ENCODE measurements at places on chromosomes 2 and 18. TPM values are rescaled to one million over a fixed set of nuclear protein-coding genes. Genes with fewer than 3 reads are reported as not detected.

DNA sequence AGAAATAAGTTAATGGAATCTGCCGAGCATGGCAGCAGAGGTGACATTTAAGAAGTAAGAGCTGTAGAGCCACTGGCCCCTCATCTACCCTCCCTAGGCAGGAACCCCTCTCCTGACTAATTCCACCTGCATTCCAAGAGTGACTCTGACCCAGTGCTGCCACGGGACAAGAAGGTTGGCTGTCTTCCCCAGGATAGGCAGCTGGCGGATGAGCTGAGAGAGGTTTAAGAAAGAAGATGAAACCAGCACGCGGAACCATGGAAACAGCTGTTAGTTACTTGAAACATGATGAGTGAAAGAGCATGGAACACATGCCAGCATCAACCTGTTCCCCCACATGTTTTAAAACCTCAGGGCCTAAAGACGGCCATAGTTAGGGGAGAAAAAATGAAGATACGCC is 74.1 kb downstream of the RND3 start:
- no peak for DNase-seq

DNA sequence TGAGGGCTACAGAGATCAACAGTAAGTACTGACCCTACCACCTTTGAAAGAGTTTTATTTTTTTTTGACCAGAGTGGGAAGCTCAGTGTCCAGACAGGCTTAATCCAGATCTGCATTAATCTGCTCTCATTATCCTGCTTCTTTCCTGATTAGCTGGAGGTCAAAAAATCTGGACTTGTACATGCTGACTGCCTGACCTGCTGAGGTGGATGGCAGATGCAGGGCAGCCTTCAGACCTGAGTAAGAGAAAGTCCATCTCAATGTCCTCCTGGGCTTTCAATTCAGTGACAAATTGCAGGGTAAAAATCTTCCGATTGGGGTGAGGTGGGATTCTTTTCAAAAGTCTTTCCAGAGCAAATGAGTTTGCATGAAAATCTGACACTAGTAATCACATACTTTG is 998.8 kb upstream of the PIK3C3 start:
- DNase-seq, result no peak

GRCh38 chr18:67733088-67733487 is 216.6 kb upstream of the DSEL start:
- no peak for DNase-seq

- DNase-seq, result no peak
Measured at GRCh38 chr2:3113769-3114168, 263.8 kb downstream of the EIPR1 start.

DNA sequence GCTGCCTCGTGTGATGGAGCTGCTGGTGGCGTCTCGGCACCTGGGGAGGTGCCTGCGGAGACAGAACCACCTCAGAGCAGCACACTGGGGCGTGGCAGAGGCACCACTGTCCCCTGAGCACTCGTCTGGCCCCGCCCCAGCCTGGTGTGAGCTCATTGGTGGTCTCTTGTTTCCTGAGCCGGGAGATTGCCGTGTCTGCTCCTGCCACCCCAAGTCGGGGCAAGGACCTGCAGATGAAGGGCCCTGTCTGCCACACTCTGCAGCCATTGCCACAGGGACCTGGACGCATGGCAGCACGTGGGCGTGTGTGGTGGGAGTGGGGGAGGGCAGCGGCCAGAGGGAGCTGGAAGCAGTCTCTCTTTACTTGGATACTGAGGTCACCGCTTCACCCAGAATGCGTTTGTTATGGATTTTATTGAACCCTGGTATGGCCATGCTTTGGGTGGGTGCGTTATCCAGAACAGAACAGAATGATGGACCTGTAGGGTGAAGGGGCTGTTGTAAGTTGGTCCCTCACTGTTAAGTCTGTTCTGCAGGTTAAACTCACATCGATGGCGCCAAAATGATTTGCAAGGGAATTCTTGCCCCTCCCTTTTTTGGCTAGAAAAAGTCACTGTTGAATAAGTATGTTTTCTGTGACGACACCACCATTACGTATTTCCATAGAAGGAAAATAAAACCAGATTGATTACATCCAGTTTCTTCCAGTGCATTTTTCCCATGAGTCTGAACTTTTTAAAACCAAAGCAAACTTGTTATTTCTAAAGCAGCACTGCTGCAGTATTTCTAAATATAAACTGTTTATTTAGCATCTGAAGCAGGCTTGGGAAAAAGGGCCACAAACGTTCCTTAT is 92.0 kb downstream of the USP40 start:
- no peak for DNase-seq

- DNase-seq, result no peak
Measured at GRCh38 chr2:16209799-16210198, 269.4 kb downstream of the MYCN start.

- DNase-seq, result no peak
Measured at GRCh38 chr18:11517704-11518103, 91.7 kb upstream of the SLC35G4 start.

GRCh38 chr2:113973810-113974209 is 83.9 kb downstream of the ACTR3 start:
- no peak for DNase-seq

- no peak for DNase-seq
Measured at GRCh38 chr2:137123226-137123625, 357.9 kb downstream of the THSD7B start.

DNA sequence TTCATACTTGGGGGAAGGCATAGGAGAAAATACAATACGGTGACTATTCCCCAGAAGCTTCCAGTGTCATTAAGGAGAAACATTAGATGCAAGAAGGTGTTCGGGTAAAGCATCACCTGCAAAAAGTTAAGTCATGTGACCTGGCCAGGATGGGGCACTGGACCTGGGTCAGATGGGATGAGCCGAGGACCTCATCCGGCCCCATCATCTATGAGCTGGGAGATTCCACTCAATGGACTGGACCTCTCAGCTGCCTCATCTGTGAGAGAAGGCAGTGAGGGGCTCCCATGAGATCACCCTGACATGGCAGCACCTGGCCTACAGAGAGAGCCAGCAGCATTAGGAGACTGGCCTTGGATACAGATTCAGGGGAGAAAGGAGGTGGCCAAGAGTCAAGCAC is 111.4 kb upstream of the TEX51 start:
- DNase-seq, result no peak

GRCh38 chr2:227607941-227608340 is 6.7 kb downstream of the SCYGR3 start:
- DNase-seq, result no peak

DNA sequence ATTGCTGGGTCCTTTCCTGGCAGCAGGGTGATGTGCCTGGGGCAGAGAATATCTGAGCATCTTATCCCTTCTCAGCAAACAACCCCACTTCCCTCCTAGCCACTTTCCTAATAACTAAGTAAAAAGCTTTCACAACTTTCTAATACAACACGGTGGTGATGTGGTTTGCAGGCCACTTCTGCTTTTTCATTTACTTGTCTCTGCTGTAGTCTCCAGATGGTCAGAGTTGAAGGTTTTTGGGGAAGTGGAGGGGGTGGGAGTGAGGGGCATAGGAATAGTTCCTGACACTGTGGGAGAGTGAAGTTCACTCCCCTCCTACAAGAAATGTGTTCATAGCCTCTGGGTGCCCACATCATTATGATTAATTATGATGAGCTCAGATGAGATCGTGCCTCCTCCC is 11.6 kb downstream of the OXER1 start:
- no peak for DNase-seq

DNA sequence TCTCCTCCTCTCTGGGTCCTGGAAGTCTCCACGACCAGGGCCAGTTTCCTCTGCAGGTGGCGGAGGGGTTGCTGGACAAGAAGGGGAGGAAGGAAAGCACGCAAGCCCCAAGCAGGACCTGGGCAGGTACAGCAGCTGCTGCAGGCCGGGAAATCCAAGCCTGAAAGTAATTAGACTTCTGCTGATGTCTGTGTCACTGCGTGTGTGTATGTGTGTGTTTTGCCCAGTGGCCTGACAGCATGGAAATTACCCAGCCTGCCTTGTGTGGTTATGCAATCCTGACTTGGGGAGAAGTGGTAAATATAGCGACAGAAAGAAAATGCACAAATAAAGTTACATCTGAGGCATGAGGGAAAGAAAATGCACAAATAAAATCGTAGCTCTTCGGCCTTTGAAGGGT is 121.8 kb upstream of the ZBTB14 start:
- no peak for DNase-seq

DNA sequence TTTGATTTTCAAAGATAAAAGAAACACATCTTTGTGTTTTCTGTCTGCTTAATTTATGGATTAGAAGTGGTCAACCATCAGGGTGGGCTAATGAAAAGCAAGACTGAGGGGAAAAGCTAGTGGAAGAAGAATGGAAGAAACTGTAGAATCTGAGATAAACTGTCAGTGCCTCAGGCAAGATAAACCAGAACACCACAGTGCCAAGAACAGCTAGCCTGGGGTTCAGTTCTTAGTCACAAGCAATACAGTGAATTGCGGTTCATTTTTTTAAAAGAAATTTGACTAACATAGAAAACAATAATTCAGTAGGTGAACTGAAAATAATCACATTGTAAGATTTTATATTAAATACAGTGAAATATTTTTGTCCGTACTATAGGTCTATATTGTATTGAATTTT is 22.0 kb upstream of the LNPK start:
- no peak for DNase-seq

DNA sequence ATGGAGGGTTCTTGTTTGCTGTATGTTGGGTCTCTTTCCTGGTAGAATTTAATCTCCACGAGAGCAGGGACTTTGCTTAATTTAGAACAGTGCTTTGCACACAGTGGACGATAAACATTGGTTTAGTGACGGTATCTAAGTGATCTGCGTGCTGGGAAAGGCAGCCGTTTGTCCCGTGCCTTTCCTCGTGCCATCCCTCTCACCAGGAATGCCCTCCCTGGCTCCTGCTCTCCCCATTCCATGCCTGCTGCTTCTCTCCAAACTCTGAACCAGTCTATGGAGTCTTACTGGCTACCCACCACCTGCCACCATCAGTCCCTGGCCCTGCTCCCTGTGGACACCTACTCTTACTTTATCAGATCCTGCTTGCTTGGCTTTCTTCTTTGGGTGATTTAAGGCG is 27.3 kb upstream of the TNP1 start:
- DNase-seq, result no peak

GRCh38 chr2:36163520-36164254 is 191.9 kb upstream of the CRIM1 start:
- no peak for DNase-seq

DNA sequence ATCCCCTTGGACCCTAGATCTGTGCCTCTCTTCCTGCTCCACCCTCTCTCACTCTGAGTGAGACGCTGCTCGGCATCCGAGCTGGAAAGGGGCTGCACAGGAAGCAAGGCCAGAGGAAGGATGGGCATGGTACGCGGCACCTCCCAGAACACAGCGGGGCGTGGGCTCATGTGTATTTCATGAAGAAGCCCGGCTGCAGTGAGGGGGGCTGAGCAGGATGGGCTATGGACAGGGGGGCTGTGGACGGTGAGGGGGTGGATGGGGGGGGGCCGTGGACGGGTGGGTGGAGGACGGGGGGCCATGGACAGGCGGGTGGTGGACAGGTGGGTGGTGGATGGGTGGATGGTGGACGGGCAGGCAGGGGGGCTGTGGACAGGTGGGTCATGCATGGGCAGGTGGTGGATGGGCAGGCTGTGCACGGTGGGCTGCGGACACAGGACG is 28.5 kb downstream of the SLC66A2 start:
- DNase-seq, result no peak

DNA sequence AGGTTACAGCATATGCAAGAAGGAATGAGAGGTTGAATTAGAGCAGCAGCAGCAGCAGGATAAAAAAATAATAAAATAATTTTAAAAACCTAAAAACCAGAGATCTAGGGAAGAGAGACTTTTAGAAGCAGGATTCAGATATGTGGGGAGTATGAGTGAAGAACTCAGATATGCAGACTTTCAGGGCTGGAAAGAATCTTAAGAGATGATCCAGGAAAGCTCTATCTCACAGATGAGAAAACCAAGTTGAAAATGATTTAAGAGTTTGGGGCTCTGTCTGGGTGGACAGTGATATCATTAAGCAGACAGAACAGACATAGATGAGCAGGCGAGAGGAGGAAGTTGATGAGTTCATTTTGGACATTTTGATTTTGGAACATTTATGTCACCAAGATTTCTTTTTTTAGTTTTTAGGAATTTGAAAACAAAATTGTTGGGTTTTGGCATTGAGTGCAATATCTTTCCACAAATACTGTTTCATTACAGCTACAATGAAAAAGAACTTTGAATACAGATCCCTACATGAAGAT is 31.8 kb downstream of the BCL2 start:
- DNase-seq, result no peak

DNA sequence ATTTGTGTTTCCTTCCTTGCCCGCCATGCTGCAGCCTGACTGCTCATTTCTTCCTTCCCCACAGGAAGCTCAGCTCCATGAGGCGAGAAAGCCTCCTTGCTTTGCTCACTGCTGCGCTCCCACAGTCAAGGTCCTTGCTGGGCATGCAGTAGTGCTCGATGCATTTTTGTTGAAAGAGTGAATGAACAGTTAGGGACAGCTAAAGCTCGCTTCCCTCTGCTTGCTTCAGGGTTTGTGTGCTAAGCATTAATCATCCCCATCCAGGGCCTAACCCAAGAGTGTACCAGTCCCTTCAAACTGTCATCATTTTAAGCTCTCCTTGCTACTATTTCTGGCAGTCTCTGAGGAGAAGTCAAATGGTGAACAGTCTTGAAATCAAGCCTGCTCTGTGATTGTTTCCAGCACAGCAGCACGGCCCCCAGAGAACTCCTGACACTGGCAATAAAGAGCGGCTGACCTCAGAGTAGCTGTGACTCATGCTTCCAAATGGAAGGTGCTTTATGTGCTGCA is 171.7 kb upstream of the SOX11 start:
- DNase-seq, result no peak

GRCh38 chr2:156294945-156295580 is 37.5 kb downstream of the NR4A2 start:
- DNase-seq, result no peak

DNA sequence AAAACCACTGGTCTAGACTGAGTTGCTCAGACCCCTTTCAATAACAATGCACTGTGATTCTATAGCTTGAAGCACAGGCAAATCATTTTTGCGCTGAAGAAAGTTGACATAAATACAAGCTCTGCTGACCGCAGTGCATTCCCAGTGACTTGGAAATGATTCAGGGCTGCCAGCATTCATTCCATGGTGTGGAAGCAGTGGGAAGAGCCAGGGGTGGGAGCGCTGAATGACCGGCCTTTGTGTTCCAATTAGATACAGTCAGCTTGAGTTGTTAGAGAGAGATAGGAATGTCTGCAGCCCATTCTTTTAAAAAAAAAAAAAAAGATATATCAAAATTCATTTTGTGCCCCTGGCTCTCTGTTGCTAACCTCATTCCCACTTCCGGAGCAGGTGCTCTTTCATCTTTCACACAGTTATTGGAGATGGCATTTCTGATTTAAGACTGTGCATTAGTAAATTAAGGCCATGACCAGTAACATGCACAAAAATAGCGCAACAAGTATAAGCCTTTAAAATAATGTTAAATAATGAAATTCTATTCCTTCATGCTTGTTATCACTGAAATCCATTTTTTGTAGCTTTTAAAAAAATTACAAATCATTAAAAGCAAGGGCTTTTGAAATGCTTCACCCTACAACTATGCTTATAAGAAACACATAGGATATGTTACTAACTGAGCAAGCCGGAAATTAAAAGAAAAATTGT is 59.4 kb upstream of the CTLA4 start:
- DNase-seq, result no peak

GRCh38 chr18:75089748-75090327 is 119.1 kb downstream of the PTGR3 start:
- no peak for DNase-seq

GRCh38 chr2:98608962-98609604 is 694 bp downstream of the UNC50 start:
- no peak for DNase-seq

The SLC20A1 gene
- 167 TPM for total RNA-seq

The PSME4 gene
- total RNA-seq, result 46.7 TPM

The NT5C1B gene
- not detected for total RNA-seq

The SERPINB13 gene
- total RNA-seq, result not detected

The SYT4 gene
- not detected for total RNA-seq

The SAG gene
- total RNA-seq, result not detected

Measured in activated CD4-positive, alpha-beta T cell treated with anti-CD3 and anti-CD28 coated beads, Interleukin-2, amount 10 ng/mL, durations not matched to agents 7 days and 5 days (primary cell).